CD4-positive, alpha-beta T cell (primary cell): ENCODE measurements at places on chromosomes 2 and 18.

DNA sequence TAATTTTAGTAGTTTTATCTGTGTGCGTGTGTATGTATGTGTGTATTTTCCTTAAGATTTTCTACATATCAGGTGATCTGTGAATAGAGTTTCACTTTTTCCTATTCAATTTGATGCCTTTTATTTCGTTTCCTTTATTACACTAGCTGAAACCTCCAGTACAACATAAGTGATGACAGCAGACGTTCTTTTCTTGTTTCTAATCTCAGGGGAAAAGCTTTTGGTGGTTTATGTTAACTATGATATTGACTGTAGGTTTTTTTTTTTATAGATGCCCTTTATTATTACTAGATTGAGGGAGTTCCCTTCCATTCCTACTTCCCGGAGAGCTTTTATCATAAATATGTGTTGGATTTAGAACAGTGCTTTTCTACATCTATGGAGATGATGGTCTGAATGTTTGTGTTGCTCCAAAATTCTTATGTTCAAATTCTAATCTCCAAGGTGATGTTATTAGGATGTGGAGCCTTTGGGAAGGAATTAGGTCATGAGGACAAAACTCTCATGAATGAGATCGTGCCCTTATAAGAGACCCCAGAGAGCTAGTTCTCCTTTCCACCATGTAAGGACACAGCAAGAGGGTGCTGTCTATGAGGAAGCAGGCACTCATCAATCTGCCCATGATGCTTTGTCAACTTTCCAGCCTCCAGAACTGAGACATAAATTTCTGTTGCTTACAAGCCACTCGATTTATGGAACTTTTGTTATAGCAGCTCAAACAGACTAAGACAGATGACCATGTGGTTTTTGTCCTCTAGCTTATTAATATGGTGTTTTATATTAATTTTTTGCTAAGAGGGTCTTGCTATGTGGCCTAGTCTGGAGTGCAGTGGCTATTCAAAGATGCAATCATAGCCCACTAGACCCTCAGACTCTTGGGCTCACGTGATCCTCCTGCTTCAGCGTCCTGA is 5.9 kb upstream of the RHBDD1 start:
- no peak for DNase-seq

GRCh38 chr18:48057018-48057417 is 126.6 kb upstream of the SMAD2 start:
- no peak for DNase-seq

GRCh38 chr2:101057051-101057933 is 55.2 kb downstream of the RPL31 start:
- DNase-seq, result no peak

- no peak for DNase-seq
These were observed 220.2 kb upstream of the APCDD1 start for GRCh38 chr18:10234281-10234680.

- no peak for DNase-seq
These were observed 2.4 kb downstream of the AGAP1 start for GRCh38 chr2:235496239-235496621.

DNA sequence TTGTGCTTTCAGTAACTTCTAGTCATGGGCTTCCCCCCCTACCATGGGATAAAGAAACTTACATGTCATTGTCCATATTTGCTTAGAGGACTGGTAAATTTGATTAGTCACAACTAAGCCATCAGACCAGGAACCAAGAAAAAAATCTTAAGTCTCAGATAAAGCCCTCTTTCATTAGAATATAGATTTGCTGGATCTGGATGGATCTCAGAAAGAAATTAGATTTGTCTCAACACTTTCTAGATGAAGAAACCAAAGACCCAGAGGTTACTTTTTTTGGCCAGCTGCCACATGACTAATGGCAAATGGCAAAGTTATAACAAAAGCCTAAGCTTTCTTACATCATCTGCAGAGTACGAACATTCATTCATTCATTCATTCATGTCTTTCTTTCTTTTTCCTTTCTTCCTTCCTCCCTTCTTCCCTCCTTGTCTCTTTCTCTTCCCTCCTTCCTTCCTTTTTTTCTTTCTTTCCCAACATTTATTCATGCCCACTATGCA is 60.2 kb downstream of the CDCA7 start:
- no peak for DNase-seq

GRCh38 chr18:12474876-12475275 is 67.1 kb downstream of the PRELID3A start:
- no peak for DNase-seq

GRCh38 chr18:48186131-48186766 is 222.9 kb downstream of the ZBTB7C start:
- no peak for DNase-seq

DNA sequence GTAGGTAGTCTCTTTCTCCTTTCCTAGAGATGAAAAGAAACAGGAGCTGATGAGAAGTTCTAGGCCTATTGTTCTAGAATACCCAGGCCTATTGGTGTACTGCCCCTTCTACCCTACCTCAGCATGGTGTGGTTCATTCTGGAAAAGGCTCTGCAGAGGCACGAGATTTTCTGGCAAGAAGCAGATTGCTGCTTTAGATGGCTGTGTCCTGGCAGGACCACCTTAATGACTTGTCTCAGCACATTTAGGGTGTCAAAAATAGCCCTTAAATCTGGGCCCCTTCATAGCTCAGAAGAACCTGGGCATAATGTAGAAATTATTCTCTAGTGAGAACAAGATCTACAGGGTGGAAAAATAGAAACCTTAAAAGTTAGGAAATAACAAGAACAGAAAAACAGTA is 87.9 kb downstream of the BCL2L11 start:
- DNase-seq, result no peak

GRCh38 chr18:57022716-57023115 is 124.2 kb upstream of the BOD1L2 start:
- no peak for DNase-seq

GRCh38 chr2:150207979-150208378 is 279.5 kb downstream of the RND3 start:
- DNase-seq, result no peak

DNA sequence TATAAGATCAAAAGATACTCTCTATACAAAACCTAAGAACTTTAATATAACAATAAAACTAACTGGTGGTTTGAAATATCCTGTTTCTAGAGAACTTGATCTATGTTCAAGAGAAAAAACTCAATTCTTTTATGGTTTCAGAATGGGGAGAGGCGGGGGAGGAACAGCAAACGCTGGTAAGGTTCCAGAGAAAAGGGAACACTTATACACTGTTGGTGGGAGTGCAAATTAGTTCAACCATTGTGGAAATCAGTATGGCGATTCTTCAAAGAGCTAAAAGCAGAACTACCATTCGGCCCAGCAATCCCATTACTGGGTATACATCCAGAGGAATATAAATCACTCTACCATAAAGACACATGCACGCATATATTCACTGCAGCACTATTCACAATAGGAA is 17.2 kb downstream of the FAM98A start:
- no peak for DNase-seq

GRCh38 chr2:5696945-5697521 is 4.8 kb downstream of the SOX11 start:
- DNase-seq, result no peak

- DNase-seq, result no peak
These were observed 518.4 kb upstream of the DCC start for GRCh38 chr18:51821610-51822009.

GRCh38 chr2:24375349-24376087 is 15.2 kb upstream of the ITSN2 start:
- DNase-seq, result no peak

DNA sequence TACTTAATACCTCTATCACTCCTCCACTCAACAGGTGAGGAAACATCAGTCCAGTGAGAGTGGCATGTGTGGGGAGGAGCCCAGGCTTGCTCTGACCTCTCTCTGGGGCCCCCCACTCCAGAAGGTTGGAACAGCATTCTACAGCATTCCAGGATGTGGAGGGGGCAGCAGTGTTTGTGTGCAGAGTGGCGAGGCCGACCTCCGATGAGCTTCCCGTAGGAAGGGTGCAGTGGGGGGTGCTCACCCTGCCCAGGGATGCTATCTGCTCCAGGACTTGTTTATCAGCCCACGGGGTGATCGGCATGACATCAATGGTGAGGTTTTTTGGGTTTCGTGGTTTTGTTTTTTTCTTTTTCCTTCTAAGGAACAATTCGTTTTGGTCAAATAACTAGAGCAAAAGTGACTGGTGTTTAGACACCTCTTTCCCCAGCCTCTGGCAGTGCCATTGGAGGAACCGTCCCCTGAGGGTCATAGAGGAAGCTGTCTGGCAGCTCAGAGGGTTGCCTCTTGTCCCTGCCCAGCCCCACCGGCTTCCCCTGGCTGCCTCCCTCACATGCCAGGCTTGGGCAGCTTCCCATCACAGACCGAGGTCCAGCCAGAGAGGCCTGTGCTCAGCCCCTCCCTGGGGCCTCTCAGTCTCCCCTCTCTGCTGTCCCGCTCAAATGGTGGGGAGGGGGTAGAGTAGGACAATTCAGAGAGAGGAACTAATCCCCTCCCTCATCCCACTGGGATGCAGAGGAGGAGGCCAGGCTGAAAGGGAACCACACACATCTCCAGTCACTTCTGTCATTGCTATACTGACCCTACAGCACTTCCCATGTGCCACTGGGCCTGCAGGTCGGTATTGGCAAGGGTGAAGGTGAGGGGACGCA is 96.5 kb downstream of the ZFP36L2 start:
- DNase-seq, result no peak

GRCh38 chr2:64838817-64839216 is 150.4 kb upstream of the SLC1A4 start:
- DNase-seq, result no peak

- DNase-seq, result no peak
These were observed 338.0 kb downstream of the BCL11A start for GRCh38 chr2:60215386-60215901.

- no peak for DNase-seq
These were observed 2.3 kb downstream of the SLC3A1 start for GRCh38 chr2:44277541-44277940.

DNA sequence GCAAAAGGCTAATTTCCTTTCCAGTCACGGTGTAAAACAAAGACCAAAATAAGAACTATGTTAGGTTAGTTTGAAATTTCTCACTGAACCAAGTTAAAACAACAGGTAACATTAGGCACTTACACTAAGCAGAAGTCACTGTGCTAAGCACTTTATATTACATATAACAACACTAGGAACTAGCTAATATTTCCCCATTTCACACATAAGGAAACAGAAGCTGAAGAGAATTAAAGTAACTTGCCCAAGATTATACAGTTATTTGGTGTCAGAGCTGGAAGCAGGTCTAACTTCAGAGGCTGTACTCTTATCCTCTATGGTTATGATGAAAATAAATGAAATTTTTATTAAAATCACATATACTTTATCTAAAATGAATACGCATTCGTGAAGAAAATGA is 5.9 kb downstream of the ITSN2 start:
- DNase-seq, result no peak

DNA sequence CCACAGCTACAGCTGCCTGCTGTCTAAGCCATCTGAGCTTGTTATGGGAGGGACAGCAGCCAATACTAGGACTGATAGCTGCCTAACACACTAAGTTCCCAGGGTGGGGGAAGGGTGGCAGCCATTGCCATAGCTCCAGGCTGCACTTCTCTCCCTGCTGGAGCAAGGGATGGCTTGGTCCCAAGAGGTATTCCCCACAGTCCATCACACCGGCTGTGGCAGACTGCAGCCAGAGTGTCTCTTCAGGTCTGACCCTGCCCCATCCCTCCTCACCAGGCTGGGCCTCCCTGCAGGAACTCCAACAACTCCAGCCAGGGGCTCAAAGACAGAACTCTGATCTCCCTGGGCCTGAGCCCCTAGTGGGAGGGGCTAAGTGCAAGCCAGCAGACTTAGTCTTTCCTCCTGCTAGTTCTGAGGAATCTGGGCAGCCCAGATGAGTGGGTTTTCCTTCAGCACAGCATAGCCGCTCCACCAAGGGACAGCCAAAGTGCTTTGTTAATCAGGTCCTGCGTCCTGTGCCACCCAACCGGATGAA is 632.1 kb downstream of the SOCS6 start:
- no peak for DNase-seq

GRCh38 chr2:62334009-62334408 is 138.1 kb downstream of the B3GNT2 start:
- DNase-seq, result no peak

GRCh38 chr2:58644451-58644850 is 403.3 kb upstream of the FANCL start:
- no peak for DNase-seq

- DNase-seq, result no peak
These were observed 1.7 kb upstream of the FN1 start for GRCh38 chr2:215437614-215438013.

DNA sequence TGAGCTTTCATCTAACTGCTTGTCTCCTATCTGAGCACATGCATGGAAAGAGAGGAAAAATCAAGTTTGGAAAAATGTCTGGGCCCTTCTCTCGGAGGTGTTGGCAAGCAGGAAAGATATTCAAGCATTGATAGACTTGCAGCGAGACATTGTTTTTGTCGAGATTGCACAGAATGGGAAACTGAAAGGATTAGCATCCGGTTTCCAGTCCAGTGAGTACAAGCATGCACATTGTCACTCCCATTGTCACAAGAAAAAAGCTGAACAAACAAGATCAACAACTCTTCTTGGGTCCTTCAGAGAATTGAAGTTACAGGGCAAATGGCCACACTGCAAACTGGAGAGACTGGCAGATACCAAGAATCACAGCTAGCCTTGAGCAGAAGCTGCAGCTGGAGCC is 19.6 kb upstream of the MC5R start:
- DNase-seq, result no peak

DNA sequence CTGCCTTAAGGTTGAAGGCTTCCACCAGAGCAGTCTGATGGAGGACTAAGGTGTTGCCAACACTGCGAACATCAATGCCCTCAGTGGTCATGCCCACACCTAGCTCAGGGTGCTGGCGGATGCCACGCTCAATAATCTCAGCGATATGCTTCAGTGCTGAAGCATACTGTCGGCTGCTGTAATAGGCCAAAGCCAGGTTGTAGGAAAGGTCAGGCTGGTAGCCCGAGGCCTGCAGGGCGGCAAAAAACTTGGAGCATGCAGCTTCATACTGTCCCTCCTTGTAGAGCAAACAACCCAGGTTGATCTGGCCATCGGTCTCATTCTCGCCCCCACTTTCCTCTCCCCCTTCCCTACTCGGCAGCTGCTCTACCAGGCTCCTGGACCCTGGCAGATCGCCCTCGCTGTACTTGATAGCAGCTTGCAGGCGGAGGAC is 159.4 kb downstream of the AGPS start:
- no peak for DNase-seq

GRCh38 chr18:11587846-11588245 is 21.6 kb upstream of the SLC35G4 start:
- DNase-seq, result peak; percentile 48

- DNase-seq, result no peak
These were observed 4.3 kb upstream of the GALNT1 start for GRCh38 chr18:35577045-35577848.

DNA sequence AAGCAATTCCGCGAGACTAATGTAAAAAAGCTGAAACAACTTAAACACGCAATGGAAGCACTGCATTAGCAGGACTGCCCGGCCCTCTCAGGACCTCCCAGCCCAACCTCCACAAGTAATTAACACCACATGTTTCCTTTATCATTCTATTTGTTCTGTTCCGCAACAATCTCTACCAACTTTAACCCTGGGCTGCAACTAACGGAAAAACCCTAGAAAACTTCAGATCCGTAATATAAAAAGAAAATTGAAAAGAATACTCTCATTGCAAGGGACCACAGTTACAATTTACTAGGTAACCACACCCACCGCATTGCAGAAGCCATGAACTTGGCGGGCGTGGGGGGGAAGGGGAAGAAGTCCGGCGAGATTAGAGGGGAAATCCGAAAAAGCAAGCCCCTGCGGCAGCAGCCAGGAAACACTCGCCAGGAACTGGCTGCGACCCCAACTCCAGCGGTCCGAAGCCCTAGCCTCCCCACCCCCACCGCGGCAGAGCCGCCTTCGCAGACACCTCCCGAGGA is 1.2 kb downstream of the EPB41L3 start:
- DNase-seq, result peak; percentile 5
